ENCODE measurements at places on chromosomes 3 and 15.

- no peak for DNase-seq
Observed at GRCh38 chr3:78634316-78634715, 1133.5 kb downstream of the ROBO1 start.

DNA sequence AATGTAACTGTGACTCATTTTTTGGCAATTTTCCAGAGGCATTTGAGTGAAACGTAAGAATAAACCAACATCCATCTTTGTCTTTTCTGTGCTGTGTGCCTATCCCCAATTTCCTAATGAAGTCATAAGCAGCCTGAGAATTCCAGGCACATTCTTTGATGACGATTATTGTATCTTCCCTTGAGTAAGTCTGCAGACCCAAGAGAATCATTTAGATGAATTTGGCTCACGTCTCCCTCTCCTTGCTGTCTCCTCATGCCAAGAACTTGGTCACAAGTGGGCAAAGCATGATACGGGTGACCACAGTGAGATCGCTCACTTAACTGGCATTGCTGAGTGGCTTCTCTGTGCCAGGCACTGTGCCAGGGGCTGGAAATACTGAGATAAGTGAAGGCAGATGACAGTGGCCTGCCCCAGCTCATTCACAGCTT is 384.5 kb upstream of the IL12A start:
- no peak for DNase-seq

- no peak for DNase-seq
Observed at GRCh38 chr3:133274477-133274876, 125.4 kb upstream of the BFSP2 start.

DNA sequence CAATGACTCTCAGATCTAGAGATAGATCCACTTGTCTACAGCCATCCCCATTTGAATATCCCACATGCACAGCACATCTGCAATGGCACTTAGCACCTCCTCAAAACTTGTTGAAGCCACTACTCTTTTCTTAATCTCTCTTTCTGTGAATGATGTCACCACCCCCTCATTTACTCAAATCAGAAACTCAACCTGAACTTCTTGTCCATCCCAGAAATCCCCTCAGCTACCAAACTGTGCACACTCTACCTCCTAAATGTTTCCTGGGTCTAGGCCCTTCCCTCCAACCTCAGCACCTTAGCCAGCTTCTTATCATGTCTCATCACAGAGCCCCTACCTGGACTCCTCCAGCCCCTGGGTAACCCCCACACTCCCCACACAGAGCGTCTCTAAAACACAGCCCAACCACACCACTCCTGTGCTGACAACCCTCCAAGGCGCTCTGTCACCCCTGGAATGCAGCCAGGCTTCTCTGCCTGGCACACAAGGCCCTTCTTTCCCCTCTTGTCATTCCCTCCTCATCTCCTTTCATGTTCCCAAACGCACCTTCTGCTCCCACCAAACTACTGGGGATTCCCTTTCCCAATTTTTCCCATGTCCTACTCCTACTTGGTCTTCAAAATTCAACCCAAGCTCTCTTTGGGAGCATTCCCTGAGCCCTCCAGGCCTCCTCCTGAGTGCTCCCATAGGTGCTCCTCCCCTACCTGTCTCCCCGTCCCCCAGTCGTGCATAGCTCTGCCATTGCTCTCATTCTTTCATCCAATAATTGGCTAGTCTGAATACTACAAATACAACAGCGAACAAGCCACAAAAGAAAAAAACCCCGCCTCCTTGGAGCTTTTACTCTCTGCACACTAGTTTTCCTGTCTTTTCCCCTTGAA is 39.8 kb upstream of the ZBTB38 start:
- DNase-seq = no peak

- no peak for DNase-seq
Observed at GRCh38 chr3:46844397-46844796, 18.8 kb downstream of the MYL3 start.

DNA sequence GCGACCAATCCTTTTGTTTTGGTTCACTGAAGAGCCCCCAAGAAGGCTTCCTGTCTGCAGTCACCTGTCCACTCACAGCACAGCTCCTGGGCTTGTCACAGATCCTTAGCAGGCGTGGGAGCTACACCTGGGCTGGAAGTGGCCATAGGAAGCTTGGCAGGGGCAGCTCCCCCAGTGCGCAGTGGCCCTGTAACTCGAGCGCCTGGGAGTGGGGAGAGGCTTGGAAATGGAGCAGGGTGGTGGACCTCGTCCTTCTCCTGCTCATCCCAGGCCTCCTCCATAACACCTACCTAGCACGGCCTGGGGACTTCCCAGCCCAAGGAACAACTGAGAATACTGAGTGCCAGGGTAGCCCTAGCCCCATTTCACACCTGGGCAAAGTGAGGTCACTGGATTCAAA is 19.3 kb upstream of the TGM5 start:
- no peak for DNase-seq

DNA sequence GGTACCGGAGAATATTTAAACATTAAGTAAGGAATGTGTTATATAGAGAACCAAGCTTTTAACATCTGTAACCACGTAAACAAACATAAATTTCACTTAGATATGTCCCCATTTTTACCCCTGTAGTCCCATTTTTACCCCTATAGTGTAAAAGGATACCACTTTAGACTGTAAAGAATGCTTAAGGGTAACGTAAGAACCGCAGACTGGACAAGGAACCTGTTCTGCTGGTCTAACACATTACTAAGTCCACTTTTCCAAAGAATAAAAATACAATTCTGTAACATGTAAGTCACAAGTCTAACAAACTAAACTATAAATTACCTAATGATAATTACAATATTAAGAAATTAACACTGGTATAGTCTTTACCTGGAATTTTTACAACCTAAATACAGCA is 2.9 kb downstream of the SLC12A6 start:
- DNase-seq = no peak

- no peak for DNase-seq
Observed at GRCh38 chr15:70316059-70316600, 218.4 kb upstream of the TLE3 start.

DNA sequence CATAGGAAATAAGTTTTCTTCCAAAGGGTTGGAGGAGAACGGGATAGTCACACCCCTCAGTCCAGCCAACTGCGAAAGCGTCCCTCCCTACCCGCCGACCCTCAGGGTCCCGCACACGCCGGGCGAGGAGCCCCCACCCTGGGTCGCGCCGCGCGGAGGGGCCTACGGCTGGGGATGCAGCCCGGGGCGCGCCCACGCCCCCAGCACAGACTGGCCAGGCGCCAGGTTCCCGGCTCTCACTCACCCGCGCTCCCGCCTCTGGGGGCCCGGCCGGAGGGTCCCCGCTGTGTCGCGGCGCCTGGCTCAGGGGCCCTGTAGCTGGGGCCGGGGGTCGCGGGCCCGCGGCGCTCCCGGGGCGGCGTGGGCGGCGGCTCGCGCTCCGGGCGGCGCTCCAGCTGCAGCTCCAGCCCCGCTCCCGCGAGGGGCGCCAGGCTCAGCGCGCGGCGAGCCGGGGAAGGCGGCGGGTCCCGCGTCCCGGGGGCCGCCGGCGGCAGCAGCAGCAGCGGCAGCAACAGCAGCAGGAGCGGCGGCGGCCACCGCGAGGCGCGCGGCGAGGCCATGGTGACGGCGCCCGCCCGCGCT is 375 bp downstream of the HEG1 start:
- DNase-seq = peak; percentile 22

GRCh38 chr15:52803467-52804306 is 13.6 kb upstream of the ONECUT1 start:
- DNase-seq = no peak

GRCh38 chr3:127707851-127708411 is 35.2 kb downstream of the ABTB1 start:
- no peak for DNase-seq

DNA sequence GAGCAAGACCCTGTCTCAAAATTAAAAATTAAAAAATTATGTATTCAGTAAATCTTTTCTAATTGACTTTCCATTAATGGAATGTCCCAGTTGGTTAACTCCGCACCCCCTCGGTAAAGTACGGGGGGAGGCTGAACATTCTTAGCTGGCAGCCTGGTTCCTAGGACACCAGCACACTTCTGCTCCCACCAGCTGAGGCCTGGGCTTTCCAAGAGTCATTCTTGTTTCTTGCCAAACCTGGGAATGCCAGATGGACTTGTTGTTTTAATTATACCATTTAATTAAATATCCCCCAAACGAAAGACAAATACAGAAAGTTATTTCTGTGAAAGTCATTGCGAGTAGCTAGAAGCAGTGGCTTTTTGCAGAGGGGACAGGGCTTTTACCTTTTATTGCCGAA is 179.4 kb downstream of the VGLL4 start:
- DNase-seq = no peak

- DNase-seq = no peak
Observed at GRCh38 chr15:75750261-75751050, 37.8 kb upstream of the CSPG4 start.

- no peak for DNase-seq
Observed at GRCh38 chr3:88131695-88132094, 18.1 kb upstream of the C3orf38 start.

- DNase-seq = no peak
Observed at GRCh38 chr15:56460071-56460470, 4.9 kb downstream of the MNS1 start.

DNA sequence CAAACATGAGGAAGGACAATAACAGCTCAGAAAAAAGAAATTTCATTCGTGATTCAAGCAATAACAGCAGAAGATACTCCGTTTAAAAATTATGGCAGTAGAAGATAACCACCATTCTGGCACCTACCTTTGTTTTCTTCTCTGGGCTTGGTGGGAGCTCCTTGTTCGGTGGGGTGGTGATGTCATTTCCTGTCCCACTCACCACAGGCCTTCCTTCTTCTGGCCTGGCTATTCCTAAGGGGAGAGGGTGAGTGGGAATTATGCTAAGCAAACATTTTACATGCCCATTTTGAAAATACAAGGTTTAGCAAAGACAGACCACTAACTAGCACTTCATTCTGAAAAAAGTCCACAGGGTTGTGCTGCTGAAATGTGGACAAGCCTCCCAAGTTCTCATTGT is 74.4 kb downstream of the DHX30 start:
- no peak for DNase-seq

DNA sequence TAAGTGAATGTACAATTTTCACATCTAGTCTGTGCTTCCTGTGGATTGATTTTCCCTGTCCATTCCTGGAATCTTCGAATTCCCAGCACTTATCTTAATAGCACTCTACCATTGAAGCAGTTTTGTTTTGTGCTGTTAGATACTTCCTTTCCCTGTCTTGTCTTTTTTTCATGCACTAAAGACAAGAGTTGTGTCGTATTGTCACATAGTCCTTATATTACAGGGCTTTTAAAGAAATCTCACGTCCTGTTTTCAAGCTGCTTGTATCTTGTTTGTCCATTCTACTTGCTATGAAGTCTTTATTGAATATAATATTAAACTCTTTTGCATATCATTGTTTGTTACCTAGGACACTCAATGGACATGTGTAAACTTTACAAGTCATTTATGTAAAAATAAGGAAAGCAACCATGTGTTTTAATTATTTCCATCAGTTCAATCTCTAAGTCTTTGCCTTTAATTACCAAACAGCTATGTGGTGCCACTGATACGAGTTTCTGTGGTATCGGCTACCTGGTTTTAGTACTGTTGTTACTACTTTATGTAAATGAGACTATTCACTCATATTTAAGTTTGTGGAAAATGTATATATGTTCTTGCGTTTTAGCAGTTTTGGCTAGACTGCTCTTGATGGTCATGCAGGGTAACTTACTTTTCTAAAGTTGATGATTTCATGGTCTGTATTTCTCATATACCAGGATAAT is 10.3 kb downstream of the PIK3CA start:
- DNase-seq = peak; percentile 18

GRCh38 chr15:32870240-32871033 is 152.6 kb downstream of the GREM1 start:
- no peak for DNase-seq

DNA sequence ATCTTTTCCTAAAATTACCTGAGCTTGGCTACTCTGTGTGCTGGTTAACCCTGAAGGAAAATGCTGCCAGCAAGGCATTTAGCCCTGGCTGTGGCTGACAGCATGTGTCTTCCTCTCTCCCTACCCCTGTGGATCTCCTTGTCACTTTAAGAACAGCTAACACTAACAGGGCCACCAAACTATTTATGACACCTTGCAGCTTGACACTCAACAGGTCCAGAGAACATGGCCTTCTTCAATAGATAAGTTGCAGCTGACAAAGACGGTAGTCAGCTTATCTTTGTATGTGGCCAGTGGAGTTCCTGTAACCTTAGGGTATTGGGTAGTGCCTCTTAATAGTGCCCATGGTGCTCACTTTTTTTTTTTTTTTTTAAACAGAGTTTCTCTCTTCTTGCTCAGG is 32.0 kb upstream of the COPB2 start:
- DNase-seq = no peak

- DNase-seq = no peak
Observed at GRCh38 chr3:85090495-85090894, 131.7 kb downstream of the CADM2 start.

DNA sequence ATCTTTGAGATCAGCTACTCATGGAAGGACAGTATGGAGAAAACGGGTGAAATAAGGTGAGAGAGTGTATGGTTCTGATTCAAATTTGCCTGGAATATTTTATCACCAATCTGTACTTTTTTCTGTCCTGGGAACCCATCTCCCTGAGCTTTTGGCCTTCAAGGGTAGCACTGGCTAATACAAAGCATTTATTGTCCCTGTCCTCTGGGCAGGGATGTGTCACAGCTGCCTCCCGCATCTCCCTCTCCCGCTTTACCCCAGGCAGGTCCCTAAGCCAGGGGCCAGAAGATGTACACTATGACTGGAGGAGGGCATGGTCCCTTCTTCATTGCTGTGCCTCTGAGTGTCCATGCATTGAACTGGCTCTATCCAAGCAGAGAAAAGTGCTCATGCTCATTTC is 201.7 kb upstream of the CHRNA7 start:
- no peak for DNase-seq

DNA sequence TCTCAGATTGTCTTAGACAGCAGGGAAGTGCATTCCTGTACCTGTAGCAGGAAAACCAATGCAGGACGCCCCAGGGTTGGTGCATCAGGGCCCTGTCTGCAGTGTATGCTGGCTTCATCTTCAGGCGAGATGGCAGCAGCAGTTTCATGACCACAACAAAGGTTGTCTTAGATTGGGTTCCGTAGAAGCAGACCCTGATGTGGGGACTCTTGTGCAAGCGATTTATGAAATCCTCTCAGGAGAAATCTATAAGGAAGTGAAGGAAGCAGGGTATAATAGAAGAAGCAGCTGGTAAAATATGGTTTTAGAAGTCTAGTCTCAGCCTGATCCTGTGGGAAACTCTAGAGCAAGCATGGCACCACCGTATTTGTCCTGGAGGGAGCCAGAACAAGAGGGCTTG is 25.0 kb downstream of the DNAH1 start:
- DNase-seq = no peak

All from T-helper 2 cell (primary cell).